ENCODE measurements at places on chromosomes 11 and 22.

DNA sequence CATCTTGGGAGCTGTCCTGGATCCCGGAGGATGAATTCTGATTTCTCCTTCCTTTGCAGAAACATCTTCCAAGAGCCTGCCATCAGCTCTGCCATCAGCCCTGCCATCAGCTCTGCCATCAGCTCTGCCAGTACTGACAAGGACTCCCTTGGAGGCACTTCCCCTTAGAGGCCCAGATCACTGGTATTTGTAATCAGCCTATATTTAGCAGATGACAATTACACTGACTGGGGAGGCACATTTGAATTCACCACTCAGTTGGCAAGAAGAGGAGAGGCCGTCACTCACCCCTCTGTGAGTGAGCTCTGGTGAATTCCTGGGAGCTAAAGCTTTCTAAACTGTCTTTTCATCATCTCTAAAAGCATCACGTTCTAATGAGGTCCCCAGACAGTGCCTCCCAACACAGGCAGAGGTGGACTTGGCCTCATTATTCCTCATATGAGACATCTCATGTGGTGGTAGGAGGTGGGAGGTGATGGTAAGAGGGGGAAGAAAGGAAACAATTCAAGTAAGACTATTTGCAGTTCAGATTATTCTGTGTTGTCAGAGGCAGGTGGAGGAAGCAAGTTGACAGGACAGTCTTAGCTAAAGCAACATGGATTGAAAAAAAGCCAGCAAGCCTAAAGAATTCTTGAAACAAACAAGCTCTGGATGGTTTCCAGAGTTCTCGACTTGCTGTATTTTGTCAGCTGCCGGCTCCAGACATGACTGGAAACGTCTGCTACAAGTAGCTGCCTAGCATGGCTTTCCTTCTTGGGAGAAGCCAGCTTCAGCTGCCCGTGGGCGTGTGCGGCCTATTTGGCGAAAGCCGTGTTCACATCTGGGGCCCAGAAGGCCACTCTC, 771.7 kb downstream of the TBC1D22A start:
- DNase-seq = no peak

- DNase-seq = no peak
Measured at GRCh38 chr11:114304065-114304464, 7.9 kb downstream of the NNMT start.

DNA sequence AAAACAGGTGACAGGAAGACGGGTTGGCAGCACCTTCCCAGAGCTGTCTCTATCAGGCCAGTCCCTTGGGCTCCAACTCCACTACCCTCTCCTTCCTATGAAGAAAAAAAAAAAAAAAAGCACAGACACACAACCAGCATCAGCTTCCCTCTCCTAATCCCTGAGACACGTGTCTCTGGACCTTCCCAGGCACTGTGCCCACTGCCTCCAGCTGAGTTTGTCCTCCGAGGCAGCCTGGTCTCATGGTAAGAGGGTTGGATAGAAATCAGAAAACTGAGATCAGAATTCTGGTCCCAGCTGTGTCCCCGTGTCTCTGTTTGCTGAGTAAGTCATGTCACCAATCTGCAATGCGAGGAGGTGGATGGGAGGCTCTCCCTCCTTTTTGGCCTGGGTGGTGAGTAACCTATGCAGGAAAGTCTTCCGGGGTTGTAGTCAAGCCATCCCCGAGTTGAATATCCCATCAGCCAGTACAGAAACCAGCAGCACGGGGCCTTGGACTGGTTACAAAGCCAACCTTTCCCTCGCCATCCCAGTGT, 193.7 kb upstream of the TBCEL start:
- no peak for DNase-seq

DNA sequence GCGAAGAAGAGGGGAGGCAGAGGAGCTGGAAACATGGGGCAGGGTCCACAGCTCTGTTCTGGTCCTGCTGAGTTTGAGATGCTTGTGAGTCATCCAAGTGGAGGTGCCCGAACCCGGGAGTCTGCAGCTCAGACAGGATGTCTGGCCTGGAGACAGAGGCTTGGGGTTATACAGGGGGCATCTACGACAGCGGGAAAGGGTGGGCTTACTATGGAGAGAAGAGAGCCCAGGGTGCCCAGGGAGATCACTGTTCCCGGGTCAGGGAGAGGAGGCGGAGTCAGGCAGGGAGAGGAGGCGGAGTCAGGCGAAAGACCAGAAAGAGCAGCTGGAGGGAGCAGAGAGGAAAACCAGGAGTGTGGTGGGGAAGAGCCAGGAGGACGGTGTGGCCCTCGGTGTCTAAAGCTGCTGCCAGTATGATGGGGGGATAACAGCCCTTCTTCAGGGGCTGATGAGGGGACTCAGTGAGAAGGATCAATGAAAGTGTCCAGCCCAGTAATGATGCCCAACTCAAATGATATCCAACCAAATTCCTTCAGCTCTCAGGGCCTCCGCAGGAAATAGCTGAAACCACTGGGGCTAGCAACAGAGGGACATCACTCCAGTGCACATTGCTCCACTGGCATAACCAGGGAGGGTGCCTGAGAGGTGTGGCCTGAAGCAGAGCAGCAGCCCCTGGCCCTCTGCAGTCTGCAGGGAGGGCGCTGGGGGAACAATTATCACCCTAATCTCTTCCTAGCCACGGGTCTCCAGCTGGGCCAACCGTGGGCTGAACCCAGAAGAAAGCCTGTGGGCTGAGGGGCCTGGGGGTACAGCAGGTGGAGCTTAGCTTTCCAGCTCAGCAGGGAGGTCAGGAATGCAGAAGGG, 2.6 kb upstream of the LTBP3 start:
- DNase-seq = no peak

DNA sequence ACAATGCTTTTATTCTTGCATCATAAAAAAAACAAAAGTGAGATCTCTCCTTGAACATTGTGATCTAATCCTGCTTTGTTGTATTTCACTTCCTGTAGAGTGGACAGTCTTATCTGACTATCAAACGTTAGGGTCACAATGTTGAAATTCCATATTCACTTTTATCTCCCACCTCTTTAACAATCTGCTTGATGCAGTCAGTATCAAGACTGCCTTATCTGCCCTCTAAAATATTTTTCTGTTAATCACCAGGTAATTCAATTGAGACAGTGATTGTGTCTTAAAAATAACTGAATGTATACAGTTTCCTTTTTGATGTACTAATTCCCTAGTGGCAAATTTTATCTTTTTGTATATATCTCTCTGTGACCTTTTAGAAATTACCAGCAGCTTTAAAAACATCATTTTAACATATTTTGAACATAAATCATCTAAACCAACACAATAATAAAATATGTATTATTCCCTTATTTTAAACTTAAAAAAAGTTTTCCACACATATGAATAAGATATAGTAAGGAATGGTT, 143.1 kb upstream of the MPPED2 start:
- DNase-seq = no peak

- DNase-seq = no peak
Measured at GRCh38 chr22:35611891-35612576, 5.1 kb downstream of the MB start.

- no peak for DNase-seq
Measured at GRCh38 chr11:59957094-59957493, 6.7 kb upstream of the OOSP4A start.

- DNase-seq = no peak
Measured at GRCh38 chr11:44785856-44786607, 59.3 kb downstream of the TSPAN18 start.

- no peak for DNase-seq
Measured at GRCh38 chr11:92313784-92314183, 89.2 kb downstream of the FAT3 start.

All from body of pancreas (tissue), 4 donors.